ENCODE measurements at places on chromosomes 11 and 22. TPM values are rescaled to one million over a fixed set of nuclear protein-coding genes. Genes with fewer than 3 reads are reported as not detected.

Gene DCDC1
- total RNA-seq = 0.91 TPM

Gene HEPN1
- not detected for total RNA-seq

Gene SPI1
- total RNA-seq = 0.10 TPM

Gene ANO5
- 1.6 TPM for total RNA-seq

Gene MRGPRE
- total RNA-seq = 0.09 TPM

Gene DERL3
- 0.42 TPM for total RNA-seq

Gene OR5B21
- total RNA-seq = not detected

Gene ACO2
- 49.3 TPM for total RNA-seq

Gene NXPE1
- total RNA-seq = not detected

Gene TSKU
- 152 TPM for total RNA-seq

Gene HTR3A
- total RNA-seq = not detected
